ENCODE measurements at places on chromosomes 5 and 9.

- peak; percentile 26 for DNase-seq
These were observed 142.9 kb downstream of the DOCK8 start for GRCh38 chr9:357560-357959.

DNA sequence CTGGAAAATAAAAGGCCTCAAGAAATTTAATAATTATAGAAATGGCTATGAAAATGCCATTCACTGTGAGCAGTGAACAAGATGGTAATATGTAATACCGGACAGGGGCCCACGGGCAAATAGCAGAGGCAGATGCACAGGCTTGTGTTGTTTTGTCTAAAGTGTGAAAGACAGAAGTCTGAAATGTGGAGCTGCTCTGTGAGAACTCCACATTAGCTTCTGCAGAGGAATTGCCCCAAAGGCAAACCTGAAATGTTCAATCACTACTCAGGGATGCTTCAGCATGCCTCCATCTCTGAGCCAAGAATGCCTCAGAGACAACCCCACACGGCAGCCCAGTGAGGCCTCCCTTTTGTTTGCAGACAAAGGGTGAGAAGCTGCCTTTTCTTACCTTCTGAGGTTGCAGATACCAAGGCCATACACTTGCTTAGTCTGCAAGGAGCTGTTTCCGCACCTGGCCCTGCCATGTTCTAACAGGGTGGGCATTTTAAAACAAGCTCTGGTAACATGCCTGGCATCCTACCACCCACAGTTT, 124.3 kb upstream of the CXCL14 start:
- DNase-seq, result no peak

DNA sequence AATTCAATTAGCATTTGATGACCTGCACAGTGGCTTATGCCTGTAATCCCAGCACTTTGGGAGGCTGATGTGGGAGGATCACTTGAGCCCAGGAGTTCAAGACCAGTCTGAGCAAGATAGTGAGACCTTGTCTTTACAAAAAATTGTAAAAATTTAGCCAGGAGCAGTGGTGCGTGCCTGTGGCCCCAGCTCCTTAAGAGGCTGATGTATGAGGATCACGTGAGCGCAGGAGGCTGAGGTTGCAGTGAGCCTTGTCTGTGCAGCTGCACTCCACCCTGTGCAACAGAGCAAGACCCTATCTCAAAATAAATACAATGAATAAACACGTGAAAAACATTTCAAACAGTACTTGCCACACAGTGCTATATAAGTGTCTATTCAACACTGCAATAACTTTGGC, 4.2 kb downstream of the ABCA1 start:
- DNase-seq, result no peak

- DNase-seq, result no peak
These were observed 17.7 kb downstream of the EFNA5 start for GRCh38 chr5:107652839-107653607.

DNA sequence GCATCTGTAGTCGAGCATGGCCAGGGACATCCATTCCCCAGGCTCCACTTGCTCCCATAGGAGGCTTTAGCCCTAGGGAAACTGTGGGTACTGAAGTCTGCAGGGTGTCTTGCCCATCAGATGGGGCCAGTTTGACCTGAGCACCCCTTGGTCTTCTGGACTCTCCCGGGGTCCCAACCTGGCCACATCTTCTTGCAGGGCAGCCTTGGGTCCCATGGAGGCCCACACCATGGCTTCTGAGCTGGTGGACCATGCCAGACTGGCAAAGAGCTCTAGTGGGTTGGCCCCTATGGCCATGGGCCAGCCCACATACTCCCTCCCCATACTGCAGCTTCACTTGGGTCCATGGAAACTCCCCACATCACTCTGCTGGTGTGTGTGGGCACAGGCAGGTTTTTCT, 154.4 kb upstream of the PRLR start:
- no peak for DNase-seq

- no peak for DNase-seq
These were observed 215.8 kb downstream of the HSPA4 start for GRCh38 chr5:133267601-133268000.

DNA sequence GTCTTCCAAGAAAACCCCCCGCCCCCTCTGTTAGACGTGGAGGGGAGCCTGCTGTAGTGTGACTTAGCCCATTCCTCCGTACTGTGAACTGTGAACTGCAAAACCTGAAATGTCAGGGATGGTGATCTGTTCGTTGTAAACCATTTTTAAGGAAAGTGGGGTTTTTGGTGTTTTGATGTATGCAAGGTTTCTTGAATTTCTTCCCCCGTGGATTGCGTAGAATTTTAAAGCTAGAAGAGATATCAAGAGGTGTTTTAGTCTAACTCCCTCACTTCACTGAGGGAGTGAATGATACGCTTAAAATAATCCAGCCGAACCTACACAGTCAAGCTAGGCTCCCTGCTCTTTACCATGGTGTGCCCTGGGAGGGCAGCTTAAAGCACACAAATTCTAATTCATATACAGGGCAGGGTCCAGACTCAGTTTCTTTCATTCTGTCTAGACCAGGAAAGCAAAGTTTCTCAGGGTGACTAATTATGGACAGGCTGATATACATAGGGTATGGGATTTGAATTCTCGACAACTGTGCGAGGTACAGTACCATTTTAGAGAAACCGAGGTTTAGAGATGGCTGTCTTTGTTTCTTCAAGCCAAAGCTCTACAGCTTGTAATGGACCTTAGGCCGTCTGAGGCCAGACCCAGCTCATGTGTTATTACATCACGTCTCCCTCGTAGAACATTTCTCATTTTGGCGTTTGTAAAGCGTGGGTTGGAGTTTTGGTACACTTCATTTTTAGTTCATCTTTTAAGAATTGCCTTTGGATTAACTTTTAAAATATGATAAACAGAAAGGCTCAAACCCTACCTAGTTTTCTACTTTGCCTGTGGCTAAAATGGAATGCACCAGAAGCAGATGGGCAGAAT, 2.7 kb downstream of the PTGER4 start:
- DNase-seq, result no peak

- no peak for DNase-seq
These were observed 27.9 kb upstream of the GLDC start for GRCh38 chr9:6673326-6674025.

DNA sequence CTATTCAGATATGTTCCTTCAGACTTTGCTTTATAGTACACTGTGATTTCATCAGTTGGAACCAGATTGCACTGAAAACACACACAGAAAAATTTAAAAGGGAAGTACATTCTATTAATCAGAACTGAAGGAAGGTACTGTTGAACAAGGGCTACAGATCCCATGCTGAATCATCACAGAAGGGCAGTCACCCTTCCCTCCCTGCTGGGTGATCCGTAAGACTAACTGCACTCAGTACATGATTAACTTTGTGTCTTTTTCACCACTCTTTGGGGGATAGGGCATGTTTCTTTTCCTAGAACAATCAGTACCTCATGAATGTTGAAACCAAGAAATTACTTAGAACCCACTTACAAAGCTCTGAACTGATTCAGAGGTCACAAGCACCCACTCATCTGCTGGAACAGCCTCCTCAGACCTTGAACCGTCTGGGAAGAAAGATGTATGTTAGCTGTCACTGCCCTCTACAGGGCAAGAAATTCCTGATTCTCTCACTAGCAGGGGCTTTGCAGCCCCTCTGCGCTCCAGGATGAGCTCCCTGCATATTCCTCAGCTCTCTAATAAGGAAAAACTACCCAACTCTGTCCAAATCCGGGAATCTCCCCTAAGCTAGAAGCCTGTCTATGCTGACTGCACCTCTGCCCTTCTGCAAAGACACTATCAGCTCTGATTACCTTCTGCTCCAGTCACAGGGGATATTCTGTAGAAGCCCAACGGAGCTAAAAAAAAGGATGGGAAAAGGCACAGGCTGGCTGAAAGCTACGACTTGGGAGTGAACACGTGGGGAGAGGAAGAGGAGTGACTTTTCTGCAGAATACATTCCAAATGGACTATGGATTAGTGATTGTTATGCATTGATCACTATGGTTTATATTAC, 51.0 kb downstream of the IARS1 start:
- no peak for DNase-seq

GRCh38 chr5:66826696-66827095, 230.5 kb downstream of the MAST4 start:
- no peak for DNase-seq

GRCh38 chr9:4155221-4156026, 144.4 kb downstream of the GLIS3 start:
- DNase-seq, result no peak

DNA sequence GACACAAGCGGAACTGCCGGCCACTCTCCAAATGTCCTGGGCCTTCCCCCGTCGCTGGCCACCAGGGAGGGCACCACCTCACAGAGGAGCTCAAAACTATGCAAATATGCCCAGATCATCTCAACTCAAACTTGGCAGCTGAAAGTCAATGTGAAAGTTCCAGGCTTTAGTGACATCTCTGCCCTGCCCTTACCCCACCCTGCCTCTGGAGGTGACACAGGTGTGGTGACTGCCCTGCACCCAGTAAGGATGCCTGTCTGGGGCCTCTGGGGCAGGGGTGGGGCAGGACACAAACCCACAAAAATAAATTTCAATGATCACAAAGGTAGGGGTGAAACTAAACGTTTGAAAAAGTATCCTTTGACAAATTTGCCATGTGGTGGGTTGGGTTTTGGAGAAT, 213.4 kb downstream of the HSPA4 start:
- no peak for DNase-seq

- no peak for DNase-seq
These were observed 3.1 kb downstream of the DMRT2 start for GRCh38 chr9:1053282-1053621.

DNA sequence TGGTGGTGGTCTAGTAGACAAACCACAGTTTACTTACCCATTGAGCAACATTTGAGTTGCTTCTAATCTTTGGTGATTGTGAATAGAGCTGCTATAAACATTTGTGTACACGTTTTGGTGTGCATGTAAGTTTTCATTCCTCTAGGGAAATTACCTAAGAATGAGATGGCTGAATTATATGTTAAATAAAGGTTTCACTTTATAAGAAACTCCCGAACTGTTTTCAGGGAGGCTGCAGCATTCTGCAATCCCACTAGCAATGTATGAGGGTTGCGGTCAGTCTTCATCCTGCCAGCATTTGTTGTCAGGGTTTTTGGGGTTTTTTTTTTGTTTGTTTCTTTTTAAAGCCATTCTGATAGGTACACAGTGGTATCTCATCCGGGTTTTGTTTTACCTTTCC, 45.7 kb upstream of the PPARGC1B start:
- DNase-seq, result no peak

GRCh38 chr9:27303219-27303618, 6.3 kb upstream of the EQTN start:
- DNase-seq, result no peak

GRCh38 chr5:134240421-134240962, 14.6 kb upstream of the PPP2CA start:
- no peak for DNase-seq

DNA sequence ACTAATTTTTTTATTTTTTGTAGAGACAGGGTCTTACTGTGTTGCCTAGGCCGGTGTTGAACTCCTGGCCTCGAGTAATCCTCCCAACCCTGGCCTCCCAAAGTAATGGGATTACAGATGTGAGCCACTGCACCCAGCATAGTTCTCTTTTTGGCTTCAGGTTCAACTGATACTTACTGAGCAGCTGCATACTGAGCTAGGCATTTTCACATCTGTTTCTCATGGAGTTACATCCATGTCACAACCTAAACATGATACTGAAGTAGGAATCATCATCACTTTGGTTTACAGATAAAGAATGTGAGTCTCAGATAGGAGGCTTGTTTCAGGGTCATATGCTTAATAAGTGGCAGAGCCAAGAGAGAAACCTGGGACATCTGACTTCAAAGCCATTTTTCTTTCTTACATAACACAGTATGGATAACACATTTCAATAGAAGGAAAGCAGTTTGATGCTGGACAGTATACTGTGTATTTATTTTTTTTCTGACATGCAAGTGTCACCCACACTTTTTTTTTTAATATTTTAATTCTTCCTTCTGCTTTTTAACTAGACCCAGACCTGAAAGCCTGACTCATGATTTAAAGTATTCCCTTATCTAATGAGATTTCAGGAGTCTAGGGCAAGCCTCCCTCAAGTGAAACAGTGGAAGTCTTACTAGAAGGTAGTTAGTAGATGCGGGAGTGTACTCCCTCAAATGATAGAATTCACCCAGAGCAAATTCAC, 90.8 kb downstream of the HACD4 start:
- no peak for DNase-seq

DNA sequence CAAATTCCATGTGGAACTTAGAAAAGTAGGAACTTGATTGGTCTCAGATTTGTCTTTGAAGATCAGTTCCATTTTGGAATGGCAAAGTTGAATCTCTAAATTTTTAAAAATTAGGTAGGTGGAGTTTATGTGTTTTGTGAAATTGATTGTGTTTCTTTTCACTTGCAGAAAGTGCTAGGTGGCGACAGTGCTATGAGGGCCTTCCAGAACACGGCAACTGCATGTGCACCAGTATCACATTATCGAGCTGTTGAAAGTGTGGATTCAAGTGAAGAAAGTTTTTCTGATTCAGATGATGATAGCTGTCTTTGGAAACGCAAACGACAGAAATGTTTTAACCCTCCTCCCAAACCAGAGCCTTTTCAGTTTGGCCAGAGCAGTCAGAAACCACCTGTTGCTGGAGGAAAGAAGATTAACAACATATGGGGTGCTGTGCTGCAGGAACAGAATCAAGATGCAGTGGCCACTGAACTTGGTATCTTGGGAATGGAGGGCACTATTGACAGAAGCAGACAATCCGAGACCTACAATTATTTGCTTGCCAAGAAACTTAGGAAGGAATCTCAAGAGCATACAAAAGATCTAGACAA, 2.8 kb downstream of the PHAX start:
- no peak for DNase-seq

DNA sequence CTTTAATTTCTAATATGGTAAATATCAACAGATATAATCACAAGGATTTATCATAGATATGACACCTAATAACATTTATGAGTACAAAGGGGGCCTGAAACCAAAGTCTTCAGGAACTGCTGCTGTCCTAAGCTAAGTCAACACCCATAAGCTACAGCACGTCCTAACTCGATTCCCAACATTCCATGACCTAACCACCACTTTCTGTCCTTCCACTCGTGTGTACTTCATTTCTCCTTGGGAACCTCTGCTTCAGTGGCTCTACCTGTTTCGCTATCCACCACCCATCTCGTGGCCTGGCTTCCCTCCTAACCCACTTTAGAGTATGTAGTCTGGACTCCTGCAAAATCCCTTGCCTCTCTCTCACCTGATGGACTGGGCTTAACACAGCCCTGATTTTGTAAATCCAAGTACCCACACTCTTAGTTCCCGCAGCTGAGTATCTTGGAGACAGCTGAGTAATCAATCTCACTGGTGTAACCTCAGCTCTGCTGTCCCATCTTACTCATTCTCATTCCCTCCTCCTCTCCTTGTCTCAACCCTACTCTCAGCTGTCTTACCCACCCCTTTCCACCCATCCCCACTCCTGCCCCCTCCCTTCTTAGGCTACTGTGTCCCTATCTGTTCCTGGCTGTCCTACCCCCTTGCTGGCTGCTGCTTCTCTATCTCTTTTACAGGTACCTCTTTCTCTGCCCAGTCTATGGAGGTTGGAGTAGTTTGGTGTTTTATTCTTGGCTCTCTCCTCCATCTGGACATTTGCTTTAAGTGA, 101.8 kb downstream of the MAST4 start:
- no peak for DNase-seq

- no peak for DNase-seq
These were observed 15.7 kb downstream of the TTC23L start for GRCh38 chr5:34854459-34855174.

Data from hematopoietic multipotent progenitor cell treated with erythropoietin and hydrocortisone succinate and interleukin-3 and kit ligand, for 8 days (in vitro differentiated cells).